RWPE2 (cell line): ENCODE measurements at places on chromosomes 11 and 22.

GRCh38 chr22:19892925-19893324, 38.3 kb upstream of the GNB1L start:
- DNase-seq, result no peak

GRCh38 chr11:77233011-77233410, 68.5 kb downstream of the GDPD4 start:
- no peak for DNase-seq

GRCh38 chr22:19845054-19845722, 9.5 kb downstream of the GNB1L start:
- no peak for DNase-seq

- peak; percentile 21 for DNase-seq
Measured at GRCh38 chr22:49155770-49156580, 671.7 kb downstream of the BRD1 start.

DNA sequence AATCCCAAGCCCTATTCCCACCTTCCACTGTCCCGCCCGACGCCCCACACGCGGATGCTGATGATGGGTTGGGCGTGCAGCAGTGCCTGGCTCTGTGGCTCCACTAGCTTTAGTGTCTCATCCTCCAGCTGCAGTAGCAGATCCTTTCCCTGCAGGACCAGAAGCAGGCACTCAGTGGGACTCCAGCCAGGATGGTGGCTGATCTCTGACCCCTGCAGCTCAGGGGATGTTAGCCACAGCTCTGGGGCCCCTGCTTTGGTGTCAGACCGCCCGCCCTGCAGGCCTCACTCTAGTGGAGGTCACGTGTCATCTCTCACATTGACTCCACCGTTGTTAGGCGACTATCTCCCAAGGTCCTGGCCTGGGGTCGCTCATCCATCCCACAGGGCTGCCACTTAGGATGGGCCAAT, 11.8 kb downstream of the SMPD1 start:
- DNase-seq, result no peak

DNA sequence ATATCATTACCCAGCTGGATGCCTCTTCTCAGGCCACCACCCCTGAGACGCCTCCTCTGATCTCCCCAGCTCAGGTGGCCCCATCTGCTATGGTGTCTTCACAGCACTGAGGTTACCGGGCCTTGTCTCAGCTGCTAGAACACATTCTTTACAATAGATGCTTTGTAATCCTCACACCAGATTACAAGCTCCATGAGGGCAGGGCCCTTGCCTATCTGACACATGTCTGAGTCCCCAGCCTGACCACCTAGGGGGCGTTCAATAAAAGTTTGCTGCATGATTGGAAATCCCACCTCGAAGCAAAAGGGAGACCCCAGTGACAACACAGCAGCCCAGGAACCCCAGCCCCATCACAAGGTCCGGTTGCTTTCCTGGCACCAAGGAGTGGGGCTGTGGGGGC, 2.0 kb downstream of the MACROD1 start:
- no peak for DNase-seq

GRCh38 chr11:68164437-68164836, 43.2 kb upstream of the CHKA start:
- no peak for DNase-seq

GRCh38 chr11:13008625-13009475, at the start of gene RASSF10:
TSS of gene RASSF10 (plus strand) at chr11:13009316. CDS start at chr11:13009577, 261 bp downstream.
- DNase-seq, result peak; percentile 82

DNA sequence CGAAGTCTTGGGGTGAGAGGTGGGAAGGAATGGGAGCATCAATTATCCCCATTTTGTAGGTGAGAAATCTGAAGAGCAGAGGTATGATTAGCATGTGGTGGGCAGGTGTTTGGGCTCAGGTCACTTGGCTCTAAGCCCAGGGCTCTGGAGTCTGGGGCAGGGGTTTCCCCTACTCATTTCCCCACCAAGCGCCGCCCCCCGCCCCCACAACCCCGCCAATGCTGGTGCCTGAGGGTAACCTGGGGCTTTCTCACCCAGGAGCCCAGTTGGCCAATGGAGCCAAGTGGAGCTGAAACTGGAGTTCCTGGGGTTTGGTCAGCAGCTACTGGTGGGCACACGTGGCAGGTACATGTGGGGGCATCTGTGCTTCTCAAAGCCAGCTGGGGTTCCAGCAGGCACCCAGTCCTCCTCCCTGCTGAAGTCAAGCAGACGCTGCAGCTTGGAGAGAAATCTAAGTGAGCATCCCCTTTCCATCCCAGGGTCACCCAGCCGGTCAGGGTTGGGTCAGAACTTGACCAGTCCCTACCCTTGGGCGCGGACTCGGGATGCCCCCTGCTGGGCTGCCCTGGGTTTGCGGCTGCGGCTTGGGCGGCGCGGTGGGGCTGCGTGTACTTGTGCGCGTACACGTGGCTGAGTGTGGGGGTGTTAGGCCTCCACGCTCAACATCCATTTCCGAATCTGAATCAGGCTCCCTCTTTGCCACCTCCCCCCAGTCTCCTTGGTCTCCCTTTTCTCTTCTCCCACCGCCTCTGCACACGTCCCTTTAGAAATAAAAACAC, 1.7 kb upstream of the CHRM1 start:
- no peak for DNase-seq

GRCh38 chr22:32063701-32064100, 20.6 kb downstream of the SLC5A1 start:
- DNase-seq, result no peak

GRCh38 chr11:67415501-67416304, at the start of gene CARNS1:
TSS of gene CARNS1 (plus strand) at chr11:67415678. CDS start at chr11:67416200, 522 bp downstream.
- DNase-seq, result no peak

DNA sequence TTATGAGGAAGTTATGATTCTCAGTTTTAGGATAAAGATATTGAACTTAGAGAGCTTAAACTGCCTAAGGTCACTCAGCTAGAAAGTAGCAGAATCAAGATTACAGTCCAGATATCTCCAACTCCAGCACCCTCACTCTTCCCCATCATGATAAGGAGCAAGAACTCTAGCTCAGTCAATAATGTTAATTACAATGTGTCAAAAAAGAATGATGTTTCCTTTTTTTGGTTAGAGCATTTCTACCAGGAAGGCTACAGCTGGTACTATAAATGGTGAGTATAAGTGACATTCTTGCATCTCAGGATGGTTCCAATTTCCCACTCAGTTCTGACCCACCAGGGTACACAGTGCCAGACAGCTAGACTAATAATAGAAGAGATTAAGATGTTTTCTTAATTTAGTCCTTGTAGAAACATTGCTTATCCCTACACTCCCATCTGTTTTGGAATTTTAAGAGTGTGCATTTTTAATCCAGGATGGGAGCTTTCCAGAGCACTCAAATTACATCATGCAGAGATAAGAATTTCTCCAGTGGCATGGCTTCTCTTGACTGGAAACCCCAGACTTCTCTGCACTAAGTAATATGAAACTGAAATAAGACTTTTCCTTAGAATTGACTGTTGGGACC, 21.6 kb upstream of the BBOX1 start:
- DNase-seq, result no peak

DNA sequence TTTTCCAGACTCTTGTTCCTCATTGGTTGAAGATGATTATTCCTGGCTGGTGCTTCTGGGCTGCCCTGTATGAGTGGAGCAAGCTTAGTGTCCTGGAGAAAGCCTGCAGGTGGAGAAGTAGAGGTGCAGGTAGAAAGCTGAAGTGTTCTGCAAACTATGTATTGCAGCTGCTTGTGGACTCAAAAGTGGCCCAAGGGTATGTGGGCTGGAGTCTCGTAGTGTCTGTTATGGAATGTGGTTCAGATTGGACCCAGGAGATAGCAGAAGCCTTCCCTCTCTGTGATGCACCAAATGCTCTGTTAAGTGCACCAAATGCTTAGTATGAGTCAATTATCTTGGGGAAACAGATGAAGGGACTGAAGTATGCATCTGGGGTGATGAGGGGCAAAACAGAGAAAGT, 122.8 kb upstream of the CCDC90B start:
- no peak for DNase-seq

DNA sequence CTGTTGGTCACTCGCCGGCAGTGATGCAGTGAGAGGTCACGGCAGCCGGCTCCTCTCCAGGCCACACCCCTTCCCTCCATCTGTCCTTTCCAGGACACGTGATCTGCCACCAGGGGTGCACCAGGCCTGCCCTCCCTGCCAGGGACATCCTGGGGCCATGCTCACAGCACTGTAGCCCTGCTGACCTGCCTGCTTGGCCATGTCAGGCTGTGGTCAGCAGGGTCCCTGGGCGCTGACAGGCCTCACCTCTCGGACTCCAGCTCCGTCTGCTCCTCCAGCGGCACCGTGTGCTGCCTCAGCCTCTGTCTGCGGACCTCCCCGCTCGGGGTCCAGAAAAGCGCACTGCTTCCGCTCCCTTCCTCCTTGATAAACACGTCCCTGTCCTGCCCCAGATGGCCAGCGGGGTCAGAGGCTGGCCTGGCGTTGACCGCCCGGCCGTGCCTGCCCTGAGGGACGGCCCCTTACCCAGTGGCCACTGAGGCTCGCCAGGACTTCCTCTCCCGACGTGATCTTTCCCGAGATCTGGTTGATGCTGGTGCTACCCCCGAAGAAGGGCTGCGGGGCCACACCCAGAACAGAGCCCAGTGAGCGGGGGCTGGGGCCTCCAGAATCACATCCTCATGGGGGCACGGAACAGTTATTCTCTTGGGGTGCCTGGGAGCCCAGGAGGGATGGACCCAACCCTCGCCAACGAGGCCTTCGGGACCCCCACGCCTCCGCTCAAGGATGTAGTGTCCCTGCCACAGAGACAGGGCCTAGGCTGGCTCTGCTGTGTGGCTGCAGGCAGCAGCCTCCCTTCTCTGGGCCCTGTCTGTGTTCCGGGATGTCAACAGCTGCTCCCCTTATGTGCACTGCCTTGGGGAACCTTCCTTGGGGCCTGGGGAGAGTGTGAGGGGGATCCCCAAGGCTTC, 36.3 kb upstream of the CARS1 start:
- peak; percentile 51 for DNase-seq

DNA sequence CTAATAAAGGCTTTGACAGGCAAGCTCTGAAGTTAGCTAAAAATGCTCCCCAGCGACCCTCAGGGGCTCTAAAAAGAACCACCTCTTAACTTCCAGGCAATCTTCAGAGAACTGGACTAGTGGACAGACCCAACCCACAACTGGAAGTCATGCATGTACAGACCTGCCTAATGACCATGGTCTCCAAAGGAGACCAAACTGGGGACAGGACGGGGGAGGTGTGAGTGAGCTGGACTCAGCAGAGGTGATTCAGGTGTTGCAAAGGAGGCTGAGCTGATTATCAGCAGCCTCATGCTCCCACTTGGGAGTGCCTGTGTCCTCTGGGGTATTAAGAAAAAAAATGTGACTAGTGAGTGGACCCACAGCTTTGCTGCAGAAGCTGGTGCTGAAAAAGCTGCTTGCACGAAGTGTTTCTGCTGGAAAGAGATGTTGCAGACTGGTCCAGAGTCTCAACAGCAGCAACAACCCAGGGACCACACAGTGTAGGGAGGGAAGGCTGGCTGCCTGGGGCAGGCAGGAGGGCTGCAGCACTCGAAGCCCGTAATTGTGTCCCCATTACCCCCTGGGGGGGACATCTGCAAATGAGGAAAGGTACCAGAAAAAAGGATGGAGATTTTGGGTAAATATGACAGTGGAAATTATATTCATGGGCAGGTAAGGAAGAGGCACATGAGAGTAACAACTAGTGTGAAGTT, 35.3 kb downstream of the PITPNB start:
- no peak for DNase-seq

DNA sequence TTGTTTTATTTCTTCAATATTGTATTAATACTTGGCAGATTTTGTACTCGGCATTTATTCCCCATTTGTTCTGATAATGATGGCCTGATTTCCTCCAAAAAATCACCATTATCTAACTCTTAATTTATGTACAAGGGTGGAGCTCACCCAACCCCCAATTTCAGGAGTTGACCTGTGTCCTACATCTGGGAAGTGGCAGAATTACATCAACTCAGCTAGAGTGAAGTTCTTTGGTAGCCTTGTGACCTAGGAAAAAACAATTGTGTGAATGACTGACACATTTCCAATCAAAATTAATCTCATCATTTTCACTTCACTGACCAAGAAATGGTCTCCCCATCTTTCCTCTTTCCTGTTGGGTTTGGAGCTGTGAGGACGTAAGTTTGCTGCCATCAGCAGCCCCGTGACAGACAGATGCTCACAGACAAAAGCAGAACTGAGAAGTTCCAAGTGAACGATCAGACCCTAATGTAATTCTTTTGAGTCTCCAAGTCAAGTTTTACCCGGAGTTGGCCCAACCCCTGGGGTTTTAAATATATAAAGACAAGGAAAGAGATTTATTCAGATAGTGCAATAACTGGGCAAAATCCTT, 16.6 kb upstream of the MS4A6E start:
- no peak for DNase-seq

DNA sequence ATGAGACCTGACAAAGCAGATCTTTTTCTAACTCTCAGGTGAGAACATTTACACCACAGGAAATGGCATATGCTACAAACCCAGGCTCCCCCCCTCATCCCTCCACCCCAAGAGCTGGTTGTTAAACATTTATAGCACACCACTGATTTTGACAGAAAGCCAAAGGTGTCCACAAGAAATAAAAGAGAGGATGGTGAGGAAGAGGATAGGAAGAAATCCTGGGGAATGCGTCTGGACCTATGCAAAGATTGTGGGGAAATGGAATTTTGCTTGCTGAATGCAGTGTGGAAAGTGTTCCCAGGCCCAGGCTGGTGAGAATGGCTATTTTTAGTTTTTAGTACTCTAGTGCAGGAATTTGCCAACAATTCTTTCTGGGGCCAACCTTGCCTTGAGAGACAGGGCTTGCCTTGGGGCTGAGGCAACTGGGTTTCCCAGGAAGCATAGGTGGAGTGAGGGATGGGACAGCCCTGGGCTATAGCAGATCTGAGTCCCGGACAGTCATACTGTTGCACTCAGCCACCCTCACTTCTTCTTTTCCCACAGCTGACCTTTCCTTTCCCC, 163.9 kb downstream of the ADAMTS15 start:
- no peak for DNase-seq

DNA sequence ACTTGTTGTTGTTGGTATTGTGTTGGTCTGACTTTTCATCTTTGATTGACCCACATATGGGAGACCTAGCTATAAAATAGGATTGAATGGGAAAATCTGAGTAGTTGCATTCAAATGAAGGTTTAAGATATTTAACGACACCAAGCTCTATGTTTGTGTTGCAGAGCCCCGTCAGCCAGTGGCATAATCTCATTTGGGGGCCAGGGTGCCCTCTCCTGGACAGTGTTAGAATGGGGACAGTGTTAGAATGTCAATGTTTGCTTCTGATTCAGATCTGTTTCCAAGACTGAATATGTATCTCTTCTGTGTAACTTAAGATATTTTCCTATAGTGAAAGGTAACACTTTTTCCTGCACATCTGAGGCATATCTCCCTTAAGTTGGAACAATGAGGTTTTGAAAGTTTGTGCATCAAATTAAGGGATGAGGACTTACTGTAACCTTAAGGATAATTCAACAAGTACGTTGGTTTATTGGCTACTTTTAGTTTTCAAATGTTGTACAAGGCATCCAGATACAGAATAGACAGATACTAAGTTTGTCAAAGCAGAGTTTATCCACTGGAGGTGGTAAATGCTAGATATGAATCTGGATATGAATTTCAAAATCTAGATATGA, 5.3 kb upstream of the OR52M1 start:
- no peak for DNase-seq

- DNase-seq, result no peak
Measured at GRCh38 chr11:19291064-19291463, 50.3 kb upstream of the E2F8 start.

- DNase-seq, result no peak
Measured at GRCh38 chr11:60788401-60789125, 3.4 kb downstream of the MS4A10 start.
